ENCODE measurements at places on chromosomes 16 and 17. TPM values are rescaled to one million over a fixed set of nuclear protein-coding genes. Genes with fewer than 3 reads are reported as not detected.

GNG13 gene
- not detected for total RNA-seq

GRCh38 chr16:88927010-88927409, 50.0 kb downstream of the CBFA2T3 start:
- no peak overlapping the region for H3K4me3 ChIP-seq
- no peaks in the 10 kb centered on the region for H3K27me3 ChIP-seq
- peaks cover 32% of the 10 kb centered on the region for H3K4me1 ChIP-seq
- H3K27ac ChIP-seq, result no peak overlapping the region

DNA sequence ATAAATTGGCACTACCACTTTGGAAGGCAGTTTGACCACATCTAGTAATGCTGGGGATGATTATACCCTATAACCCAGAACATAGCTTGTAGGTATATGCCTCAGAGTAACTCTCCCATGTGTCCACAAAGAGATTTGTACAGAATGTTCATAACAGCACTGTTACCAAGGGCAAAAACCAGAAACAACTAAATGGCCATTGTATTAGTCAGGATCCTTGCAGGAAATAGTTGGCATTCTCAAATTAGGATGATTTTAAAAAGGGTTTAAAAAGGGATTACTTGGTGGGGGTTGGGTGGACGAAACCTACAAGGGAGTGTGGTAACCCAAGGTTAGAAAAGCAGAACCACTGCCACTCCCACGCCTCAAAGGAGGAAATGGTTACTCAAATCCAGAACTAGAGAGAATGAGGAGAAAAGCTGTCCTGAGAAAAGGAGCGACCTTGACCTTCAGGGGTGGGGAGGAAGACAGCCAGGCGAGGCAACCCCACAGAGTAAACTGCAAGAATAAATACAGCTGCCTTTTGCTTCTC, 2.1 kb downstream of the CPPED1 start:
- H3K4me3 ChIP-seq, result no peak overlapping the region
- H3K36me3 ChIP-seq, result no peaks in the 10 kb centered on the region
- no peaks in the 10 kb centered on the region for H3K4me1 ChIP-seq
- H3K27ac ChIP-seq, result no peak overlapping the region

- H3K27ac ChIP-seq, result no peak overlapping the region
- no peaks in the 10 kb centered on the region for H3K36me3 ChIP-seq
- H3K27me3 ChIP-seq, result no peaks in the 10 kb centered on the region
- H3K4me3 ChIP-seq, result no peak overlapping the region
- DNase-seq, result no peak
- H3K4me1 ChIP-seq, result no peaks in the 10 kb centered on the region
Measured at GRCh38 chr16:73315645-73316044, 267.7 kb upstream of the ZFHX3 start.

- DNase-seq, result peak; percentile 57
- H3K27me3 ChIP-seq, result no peaks in the 10 kb centered on the region
- peaks cover 8% of the 10 kb centered on the region for H3K4me1 ChIP-seq
- peak overlapping the region; percentile 78 for H3K27ac ChIP-seq
Measured at GRCh38 chr17:36182176-36183000, 6.0 kb upstream of the TBC1D3B start.

DNA sequence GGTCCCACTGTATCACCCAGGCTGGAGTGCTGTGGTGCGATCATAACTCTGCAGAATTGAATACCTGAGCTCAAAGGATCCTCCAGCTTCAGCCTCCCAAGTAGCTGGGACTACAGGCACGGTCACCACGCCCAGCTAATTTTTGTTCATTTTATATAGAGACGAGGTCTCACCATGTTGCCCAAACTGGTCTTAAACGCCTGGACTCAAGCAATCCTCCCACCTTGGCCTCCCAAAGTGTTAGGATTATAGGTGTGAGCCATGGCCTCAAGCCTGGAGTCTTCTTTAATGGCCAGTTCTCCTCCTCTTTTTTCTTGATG, 484 bp downstream of the CD300LB start:
- H3K27ac ChIP-seq, result no peak overlapping the region
- no peaks in the 10 kb centered on the region for H3K4me1 ChIP-seq
- H3K27me3 ChIP-seq, result peaks cover 9% of the 10 kb centered on the region
- no peaks in the 10 kb centered on the region for H3K36me3 ChIP-seq
- H3K4me3 ChIP-seq, result no peak overlapping the region

All from heart left ventricle (tissue), 16 donors.